ENCODE measurements at places on chromosomes 7 and 10.

DNA sequence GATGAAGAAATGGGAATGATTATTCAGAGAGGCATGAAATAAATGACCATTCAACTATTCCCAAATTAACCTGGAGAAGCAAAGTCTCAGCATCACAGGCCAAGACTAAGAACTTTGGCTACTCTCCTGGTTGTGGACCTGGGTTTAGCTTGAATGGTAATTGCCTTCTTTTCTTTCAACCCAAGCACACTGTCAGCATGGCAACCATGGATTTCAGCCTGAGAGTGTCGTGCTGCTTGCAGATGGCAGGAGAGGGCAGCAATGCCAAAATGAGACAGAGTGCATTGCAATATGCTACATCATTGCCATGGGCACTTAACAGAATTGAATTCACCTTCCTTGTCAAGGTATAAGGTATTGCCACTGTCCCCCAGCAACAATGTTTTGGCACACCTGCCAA is 767.2 kb downstream of the REEP3 start:
- DNase-seq: no peak

DNA sequence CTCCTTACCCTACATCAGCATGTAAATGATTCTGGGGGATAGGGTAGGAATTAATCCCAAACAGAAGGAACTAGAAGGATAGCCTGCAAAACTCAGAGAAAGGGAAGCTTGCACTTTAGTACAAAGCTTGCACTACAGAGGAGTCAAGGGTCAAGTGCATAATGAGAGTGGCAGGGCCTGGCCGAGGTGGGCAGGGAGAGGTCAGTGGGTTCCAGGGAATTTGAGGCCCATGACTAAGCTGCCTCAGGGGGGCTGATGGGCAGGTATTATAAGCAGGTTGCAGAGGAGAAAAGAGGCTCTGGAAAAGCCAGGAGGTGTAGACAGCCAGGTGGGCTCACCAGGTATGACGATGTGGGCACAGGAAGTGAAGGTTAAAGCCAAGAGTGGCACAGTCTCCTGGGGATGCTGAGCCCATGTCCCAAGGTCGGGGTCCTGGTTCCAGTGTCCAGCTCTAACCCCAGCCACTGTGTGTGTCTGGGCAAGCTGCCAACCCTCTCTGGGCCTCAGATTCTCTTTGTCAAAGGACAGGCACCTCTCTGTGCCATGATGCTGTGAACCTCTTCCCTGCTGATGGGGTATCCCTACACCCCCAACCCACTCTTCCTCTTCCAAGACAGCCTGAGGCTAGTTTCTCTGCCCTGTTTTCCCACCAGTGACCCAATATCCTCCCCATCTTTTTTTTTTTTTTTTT is 32.0 kb upstream of the ELN start:
- DNase-seq: no peak

DNA sequence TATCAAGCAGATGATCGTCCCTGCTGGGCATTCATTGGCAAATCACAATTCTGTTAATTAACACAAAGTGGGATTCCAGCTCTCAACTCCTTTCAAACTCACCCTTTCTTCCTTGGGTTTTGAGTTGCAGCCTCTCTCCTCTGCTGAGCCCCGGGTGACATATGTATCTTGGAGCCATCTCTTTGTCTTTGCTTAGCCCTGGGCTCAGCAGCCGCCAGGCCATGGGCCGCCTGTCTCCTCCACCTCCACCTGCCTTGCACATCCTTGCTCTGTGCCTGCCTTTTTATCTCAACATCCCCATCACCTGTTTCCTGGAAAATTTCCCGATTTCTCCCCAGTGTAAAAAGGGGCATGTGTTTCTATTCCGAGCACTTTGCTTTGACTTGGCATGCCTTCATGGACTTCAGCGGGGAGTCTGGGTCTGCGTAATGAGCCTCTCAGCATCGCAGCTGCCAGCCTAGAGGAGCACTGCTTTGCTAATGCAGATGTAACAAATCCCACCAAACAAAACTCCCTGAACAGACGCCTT is 141.3 kb upstream of the AGK start:
- DNase-seq: no peak

DNA sequence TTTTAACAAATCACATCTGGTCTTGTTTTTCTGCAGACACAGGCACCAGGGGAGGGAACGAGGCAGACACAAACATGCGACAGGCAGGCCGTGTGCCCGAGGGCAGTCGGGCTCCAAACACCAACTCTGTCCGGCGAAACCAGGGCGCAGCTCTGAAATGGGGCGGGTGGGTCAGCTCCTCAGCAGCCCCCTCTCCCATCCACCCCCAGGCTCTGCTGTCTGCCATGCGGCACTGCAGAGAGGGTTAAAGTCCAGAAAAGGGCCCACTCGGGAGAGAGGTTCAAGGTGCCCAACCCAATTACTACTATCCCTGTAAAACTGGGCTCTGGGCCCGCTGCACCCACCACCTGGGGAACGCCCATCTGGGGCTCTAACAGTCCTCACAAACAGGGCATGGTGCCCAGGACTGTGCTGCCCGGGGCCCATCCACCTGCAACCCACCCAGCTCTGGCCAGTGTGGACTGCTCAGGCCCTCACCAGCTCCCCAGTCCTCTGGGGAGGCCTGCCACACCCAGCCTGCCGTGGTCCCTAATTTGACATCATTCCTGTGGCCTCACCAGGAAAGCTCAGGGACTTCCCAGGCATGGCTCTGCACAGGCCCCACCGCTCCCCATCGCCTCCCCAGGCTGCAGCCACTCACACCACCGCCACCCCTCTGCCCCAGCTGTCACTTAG is 18.7 kb downstream of the YKT6 start:
- DNase-seq: no peak

DNA sequence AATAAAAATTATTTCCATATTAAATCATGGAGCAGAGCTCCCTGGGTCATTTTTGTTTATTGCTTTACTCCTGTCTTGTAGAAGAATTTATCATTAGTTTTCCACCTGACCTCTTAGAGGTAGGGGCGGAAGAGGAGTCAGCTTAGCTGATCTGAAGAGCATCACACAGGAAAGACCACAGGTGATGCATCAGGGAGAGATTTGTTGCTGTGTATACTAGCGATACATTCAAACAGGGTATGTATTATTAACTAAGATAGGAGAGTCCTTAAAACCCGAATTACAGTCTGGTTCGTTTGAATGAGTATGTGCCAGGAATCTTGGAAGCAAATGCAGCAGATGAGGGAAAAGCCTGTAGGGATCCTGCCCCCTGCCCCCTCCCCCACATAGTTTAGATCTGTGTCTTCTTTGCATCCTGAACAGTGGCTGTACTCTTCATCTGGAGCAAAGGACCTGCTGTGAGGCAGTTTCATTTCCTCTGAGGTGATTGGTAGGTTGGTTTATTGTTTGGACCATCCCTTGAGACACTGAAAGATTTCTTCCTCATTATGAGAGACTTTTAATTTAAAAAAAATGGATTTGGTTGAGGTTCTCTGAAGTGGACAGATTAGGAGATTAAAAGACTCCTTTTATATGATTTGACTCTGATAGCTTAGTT is 177.0 kb downstream of the SND1 start:
- DNase-seq: no peak

GRCh38 chr7:138491612-138492386 is 31.7 kb downstream of the TRIM24 start:
- DNase-seq: peak; percentile 38

- DNase-seq: peak; percentile 60
These were observed 9.8 kb upstream of the ACTA2 start for GRCh38 chr10:88962336-88962735.

- peak; percentile 67 for DNase-seq
These were observed at the start of gene PRR15 for GRCh38 chr7:29563590-29564495. Gene PRR15, plus strand, starts transcription at chr7:29563835. Its CDS starts 2,495 bp downstream, at chr7:29566330.

- DNase-seq: no peak
These were observed 96.9 kb upstream of the NEBL start for GRCh38 chr10:20993830-20994527.

DNA sequence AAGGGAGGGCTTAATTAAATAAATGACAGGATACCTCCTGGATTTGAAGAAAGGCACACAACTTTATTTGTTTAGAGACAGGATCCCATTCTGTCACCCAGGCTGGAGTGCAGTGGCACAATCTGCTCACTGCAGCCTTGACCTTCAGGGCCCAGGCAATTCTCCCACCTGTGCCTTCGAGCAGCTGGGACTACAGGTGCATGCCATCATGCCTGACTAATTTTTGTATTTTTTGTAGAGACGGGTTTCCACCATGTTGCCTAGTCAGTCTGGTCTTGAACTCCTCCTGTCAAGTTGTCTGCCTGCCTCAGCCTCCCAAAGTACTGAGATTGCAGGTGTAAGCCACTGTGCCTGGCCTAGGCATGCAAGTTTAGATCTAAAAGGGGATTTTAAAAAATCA is 272.7 kb upstream of the MBL2 start:
- no peak for DNase-seq

DNA sequence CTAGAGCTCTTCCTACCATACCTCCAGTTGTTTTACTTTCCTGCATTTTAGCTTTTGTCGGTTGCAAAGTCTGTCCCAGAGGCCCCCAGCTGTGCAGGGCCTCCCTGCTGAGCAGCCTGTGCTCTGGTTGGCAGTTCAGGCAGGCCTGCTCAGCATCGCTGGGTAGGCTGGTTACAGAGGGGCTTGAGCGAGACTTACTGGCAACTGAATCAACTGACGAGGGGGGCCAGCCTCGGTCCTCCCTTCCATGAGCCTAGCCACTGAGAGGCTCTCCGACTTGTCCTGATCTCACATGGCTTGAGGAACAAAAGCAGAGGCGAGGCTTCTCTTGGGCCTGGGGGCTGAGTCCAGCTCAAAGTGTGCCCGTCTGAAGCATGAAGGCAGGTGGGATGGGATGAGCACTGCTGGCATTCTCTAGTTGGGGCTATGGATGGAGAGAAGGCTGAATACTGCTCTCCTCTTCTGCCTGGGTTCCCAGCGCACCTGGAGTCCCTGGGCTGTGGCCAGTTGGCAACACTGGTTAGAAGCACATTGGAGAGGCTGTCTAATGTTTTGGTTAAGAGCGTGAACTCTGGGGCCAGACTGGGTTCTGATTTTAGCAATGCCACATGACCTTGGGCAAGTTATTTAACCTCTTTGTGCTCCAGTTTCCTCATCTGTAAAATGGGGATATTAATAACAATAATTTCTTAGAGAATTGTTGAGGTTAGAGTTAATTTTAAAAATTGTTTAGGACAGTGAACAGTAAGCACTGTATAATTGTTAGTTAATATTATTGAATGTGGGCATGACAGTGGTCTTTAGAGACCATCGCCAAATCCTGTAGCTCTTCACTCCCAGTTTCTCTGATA is 6.9 kb upstream of the SFRP5 start:
- no peak for DNase-seq

DNA sequence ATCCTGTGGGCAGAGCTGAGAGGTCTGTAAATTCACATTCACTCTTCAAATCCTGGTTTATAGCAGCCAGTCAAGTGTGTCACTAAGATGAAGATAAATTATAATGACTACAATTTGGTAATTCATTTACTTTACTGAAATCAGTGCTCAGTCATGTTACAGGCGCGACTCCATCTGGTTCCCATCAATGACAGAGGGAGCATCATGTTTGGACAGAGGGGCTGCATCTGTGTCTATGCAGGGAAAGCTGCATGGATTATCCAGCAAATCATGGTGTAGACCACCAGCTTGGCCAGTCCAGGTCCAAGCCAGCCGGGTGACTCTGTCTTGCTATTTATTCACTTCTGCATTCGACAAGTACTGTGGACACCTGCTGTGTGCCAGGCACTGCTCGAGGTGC is 214.1 kb upstream of the ZNF32 start:
- no peak for DNase-seq

DNA sequence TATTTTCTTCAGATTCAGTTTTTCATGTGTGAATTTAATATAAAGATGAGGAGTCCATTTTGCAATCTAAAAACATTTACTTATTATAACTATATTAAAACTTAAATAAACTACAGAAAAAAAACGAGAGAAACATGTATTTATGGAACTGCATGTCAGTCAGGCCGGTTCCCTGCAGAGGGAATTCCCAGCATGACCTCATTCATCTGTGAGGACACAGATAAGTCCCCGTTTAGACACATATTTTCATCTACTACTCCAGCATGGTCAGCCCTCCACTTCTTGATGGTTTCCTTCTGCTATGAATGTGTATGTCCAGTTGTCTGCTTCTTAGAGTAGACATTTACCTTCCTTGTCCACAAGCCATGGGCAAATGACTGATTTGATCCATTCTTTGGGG is 339.1 kb downstream of the SEMA3D start:
- no peak for DNase-seq

GRCh38 chr10:76626386-76626785 is 1011.2 kb downstream of the KCNMA1 start:
- no peak for DNase-seq

DNA sequence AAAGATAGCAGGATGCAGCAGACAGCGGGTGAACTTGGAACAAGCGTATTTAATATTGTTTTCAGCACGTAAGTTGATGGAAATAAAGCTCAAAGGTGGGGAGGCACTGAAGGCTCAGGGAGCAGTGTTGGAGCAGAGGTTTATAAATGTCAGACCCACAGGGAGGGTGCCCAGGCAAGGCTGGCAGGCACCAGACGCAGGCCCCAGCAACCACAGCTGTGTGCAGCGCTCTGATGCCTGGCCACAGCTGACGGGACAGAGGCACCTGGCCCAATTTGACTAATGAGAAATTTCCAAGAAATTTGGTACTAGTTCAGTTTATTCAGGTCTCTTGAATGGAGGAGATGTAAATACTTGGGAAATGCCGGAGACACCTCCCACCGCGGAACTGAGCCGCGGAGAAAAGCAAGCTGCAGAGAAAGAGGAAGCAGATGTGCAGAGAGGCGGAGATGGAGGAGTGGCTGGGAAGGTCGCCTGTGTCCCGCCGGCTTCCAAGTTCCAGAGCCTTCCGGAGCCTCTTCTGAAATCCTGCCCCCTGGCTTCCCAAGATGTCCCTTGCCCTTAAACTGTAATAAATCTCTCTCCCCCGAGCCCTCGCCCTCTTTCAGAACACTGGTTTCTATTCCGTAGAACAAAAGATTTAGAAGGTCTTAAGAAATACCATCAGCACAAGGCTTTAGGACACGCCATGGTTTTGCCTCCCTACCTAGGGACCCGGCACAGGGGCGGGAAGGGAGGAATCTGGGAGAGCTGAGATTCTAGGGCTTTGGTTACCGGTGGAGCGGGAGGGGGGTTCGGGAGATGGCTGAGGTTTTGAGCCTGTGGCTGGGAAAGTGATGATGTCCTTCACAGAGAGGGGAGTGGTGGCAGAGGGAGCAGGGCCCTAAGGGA is 38.4 kb upstream of the PLXNA4 start:
- peak; percentile 77 for DNase-seq

GRCh38 chr7:113936535-113936934 is 17.7 kb upstream of the PPP1R3A start:
- DNase-seq: no peak

DNA sequence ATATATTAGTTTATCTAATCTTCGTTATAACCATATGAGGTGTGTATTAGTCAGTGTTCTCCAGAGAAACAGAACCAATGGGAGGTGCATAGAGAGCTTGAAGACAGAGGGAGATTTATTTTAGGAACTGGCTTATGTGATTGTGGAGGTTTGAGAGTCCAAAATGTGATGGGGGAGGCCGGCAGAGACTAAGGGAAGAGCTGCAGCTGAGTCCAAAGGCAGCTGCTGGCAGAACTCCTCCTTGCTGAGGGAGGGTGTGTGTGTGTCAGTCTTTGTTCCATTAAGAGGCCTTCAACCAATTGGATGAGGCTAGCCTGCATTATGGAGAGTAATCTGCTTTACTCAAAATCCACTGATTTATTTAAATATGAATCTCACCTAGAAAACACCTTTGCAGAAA is 165.1 kb downstream of the SH3PXD2A start:
- no peak for DNase-seq

- DNase-seq: no peak
These were observed 17.1 kb downstream of the CNNM1 start for GRCh38 chr10:99346247-99346646.

GRCh38 chr7:7257899-7258692 is 75.8 kb downstream of the C1GALT1 start:
- peak; percentile 38 for DNase-seq
